RKO (cell line): ENCODE measurements at places on chromosomes 16 and 17.

GRCh38 chr17:47663912-47664623 is 14.3 kb downstream of the KPNB1 start:
- peak; percentile 65 for DNase-seq

DNA sequence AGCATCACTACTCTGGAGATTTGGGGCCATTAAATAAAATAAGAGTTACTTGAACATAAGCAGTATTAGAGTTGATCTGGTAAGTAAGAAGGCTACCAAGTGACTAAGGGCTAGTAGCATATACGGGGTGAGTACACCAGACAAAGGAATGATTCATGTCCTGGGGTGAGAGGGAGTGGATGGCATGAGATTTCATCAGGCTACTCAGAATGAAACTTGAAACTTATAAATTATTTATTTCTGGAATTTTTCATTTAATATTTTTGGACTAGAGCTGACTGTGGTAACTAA is 2.3 kb downstream of the SLFN5 start:
- peak; percentile 96 for DNase-seq

- DNase-seq = no peak
Measured at GRCh38 chr16:88543230-88543813, 26.9 kb upstream of the ZC3H18 start.

DNA sequence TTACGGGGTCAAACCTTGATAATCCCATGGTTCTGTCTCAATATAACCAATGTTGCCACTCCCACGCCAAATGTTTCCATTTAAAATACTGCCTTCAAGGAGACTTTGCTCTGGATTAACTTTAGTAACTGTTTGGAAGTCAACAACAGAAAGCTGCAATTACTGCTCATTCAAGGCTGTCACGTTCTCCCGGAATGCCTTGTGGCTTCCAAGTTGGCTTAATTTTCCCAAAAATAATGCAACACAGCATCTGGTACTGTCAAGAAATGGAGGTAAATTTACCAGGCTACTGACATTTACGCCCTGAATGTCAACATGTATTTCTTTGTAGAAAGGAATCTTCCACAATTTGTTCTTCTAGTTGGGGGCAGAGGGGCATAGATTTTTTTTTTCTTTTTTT is 38.2 kb downstream of the GPRC5B start:
- no peak for DNase-seq

DNA sequence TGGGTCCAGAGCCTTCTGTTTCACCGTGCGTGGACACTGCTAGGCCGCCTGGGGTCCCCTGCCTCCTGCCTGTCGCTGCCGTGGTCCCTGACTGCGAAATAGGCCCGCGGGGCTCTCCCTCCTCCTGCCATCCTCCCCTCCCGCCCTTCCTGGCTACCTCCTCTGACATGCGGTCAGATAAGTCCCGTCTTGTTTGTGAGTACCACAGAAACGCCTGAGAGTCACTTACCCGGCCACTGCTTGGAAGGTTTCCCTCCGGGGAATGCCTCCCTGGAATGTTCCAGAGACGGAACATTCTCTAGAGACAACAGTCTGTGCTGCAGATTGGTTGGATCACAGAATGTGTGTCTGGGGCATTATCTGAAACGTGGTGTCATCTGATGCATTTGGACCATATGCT is 22.7 kb downstream of the CIBAR2 start:
- no peak for DNase-seq

GRCh38 chr17:61524319-61524718 is 66.7 kb downstream of the NACA2 start:
- DNase-seq = no peak
